Hindlimb muscle (tissue), 1 donor: ENCODE measurements at places on chromosomes 6 and 20.
A peak's percentile ranks its signal among the peaks of the same experiment; 100 is the strongest.

- peak; percentile 29 for DNase-seq
Observed at GRCh38 chr6:118551063-118552053, 3.3 kb downstream of the PLN start.

DNA sequence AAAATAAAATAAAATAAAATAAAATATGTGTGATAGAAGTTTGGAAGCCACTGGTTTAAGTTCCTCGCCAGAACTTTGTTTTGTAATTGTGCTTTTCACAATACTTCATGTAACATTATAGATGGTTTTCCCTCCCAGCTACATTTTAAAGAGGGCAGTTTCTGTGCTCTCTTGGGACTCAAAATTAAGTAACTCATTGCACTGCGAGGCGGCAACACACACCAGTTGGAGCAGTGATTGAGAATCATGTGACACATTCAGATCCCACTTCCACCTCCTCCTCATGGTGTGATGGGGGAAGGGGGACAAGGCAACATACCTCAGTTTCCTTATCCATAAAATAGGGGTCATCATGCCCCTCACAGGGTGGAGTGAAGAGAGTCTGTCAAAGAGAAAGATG, 7.5 kb downstream of the C2 start:
- DNase-seq: no peak

DNA sequence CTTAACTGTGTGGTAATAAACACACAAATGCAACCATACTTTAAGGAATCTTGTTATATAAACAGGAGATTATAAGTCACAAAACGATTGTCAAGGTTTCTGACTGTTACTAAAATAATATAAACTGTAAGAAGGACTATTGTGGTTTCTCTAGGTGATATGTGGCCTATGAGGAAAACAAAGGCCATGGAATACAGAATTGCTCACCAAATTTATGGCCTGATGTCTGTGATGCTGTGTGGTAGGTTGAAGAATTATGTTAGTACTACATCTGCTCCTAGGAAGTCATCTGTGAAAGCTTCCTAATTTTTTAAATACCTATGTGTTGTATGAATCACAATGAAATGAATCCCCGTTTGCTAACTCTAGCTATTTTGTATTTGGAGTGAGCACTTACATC, 875.4 kb upstream of the MAP3K7 start:
- DNase-seq: no peak

GRCh38 chr6:75077701-75078100, 128.2 kb downstream of the COL12A1 start:
- no peak for DNase-seq

DNA sequence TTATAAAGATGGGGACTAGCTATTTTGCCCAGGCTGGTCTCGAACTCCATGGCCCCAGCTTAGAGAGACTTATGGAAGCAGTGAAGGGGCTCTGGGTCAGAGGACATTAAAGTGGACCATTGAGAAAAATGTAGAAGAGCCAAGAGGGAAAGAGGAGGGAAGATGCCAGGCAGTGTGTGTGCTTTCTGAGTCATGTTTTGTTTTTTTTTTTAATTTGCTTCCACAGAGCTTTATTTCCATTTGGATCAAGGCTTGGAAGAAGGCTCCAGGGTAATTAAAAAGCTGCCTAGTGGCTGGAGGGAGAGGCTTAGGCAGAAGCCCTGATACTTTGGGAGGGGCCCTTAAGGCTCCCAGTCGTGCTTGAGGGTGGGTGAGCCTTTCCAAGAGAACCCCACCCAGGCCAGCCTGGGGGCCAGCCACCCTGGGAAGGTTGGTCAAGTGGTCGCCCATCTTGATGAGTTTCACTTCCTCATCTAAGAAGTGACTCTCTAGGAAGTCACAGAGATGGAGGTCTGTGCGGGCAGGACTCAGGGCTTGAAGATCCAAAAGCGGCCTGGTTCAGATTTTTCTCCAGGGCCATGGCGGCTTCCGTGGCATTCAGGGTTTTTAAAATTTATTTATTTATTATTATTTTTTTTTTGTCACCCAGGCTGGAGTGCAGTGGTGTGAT, 3.0 kb upstream of the ZNF335 start:
- DNase-seq: no peak

- no peak for DNase-seq
Observed at GRCh38 chr6:31393932-31394331, 9.5 kb upstream of the MICA start.

- DNase-seq: no peak
Observed at GRCh38 chr6:5214570-5215052, 46.1 kb downstream of the LYRM4 start.
